HTR-8/SVneo (cell line): ENCODE measurements at places on chromosomes 3 and 15.
A peak's percentile ranks its signal among the peaks of the same experiment; 100 is the strongest.

DNA sequence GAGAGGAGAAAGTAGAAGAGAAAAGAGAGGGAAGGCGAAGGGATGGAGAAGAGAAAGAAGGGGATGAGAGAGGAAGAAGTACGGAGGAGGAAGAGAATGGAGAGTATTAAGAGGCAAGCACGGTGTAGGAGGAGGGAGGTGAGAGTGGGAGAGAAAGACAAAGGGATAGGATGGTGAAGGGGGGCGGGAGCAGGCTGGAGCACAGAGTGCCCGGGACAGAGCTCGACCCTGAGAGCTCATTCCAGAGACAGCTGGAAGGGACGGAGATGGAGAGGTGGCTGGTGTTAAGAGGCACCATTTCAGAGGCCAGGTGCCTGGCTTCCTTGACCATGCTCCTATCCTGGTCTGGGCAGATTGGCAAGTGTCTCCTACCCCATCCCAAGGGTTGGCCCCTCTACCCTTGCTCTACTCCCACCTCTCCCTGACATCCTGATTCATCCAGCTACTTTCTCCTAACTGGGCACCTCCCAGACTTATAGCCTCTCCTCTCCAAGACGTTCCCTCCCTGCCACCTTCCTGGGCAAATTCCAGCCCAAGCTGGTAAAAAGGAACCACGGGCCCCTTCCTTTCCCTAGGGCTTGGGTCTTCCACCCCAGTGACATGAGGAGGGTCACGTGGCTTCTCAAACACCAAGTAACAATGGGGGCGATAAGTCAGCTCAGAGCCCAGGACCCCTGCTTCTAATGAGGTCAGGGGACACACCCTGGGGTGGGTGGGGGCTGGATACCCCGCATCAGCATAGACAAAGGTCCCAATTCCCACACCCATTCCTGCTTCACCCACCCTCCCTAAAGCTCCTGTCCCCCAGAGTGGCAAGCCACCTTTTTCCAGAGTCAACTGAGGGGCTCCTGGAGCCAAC is 1.1 kb downstream of the CLCN2 start:
- DNase-seq, result no peak

DNA sequence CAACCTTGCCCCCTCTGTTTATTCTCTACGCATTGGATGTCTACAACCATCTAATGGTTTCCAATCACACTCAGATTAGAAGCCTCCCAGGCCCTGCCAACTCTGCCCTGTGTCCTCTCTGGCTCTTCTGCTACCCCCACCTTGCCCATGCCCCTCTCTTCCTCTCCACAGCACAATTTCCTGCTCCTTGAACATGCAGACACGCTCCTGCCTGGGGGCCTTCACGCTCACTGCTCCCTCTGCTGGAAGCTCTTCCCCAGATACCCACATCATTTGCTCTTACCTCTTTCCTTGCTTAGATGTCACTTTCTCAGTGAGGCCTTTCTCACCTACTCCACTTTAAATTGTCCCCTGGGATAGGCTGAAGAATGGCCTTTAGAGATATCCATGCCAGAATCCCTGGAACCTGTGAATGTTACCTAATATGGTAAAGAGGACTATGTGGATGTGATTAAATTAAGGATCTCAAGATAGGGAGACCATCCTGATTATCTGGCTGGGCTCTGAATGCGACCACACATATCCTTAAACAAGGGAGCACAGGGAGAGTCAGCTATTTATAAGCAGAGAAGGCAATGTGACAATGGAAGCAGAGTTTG is 9.9 kb downstream of the KY start:
- DNase-seq, result peak; percentile 33

DNA sequence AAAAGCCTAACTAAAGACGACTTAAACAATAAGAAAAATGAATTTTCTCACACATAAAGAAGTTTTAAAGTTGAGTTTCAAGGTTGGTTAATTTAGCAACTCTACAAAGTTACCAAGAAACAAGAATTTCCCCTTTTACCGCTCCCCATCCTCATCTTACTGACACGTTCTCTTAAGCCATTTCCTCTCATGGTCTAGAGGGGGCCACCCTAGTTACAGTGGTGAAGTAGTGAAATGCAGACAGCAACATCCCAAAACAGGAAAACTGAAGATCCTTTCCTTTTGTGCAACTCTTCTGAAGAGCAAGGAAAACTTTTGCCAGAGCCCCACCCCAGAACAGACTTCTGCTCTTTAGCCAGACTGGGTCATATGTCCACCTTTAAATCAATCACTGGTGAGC is 17.3 kb upstream of the SOX14 start:
- DNase-seq, result no peak

- DNase-seq, result no peak
Observed at GRCh38 chr3:63387568-63387967, 109.5 kb downstream of the SYNPR start.

- no peak for DNase-seq
Observed at GRCh38 chr15:57036352-57036751, 117.9 kb downstream of the TCF12 start.

DNA sequence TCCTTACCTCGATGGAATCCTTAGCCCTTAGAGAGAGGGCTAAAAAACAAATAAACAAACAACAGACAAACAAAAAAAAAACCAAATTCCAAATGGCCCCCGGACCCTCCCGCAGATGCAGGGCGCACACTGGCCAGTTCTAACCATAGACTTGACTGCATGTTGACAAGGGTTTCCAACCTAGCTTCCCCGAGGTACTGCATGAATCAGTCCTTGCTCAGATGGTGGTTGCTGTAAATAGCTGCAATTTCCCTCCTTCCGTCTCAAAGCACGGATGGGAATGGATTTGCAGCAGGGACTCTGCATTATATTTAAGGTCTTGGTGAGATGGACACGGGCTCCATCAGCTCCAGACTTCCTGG is 162.8 kb downstream of the CD47 start:
- DNase-seq, result peak; percentile 26

DNA sequence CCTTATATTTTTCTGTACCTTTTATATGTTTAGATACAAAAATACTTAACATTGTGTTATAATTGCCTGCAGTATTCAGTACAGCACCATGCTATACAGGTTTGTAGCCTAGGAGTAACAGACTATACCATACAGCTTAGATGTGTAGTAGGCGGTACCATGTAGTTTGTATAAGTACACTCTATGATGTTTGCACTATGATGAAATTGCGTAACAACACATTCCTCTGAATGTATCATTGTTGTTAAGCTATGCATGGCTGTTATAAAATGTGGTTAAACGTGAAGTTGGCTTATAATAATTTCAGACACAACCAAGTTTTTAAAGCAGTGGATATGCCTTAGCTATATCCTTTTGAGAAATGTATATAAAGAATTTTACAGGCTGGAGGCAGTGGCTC is 328.3 kb downstream of the PLCL2 start:
- DNase-seq, result no peak

DNA sequence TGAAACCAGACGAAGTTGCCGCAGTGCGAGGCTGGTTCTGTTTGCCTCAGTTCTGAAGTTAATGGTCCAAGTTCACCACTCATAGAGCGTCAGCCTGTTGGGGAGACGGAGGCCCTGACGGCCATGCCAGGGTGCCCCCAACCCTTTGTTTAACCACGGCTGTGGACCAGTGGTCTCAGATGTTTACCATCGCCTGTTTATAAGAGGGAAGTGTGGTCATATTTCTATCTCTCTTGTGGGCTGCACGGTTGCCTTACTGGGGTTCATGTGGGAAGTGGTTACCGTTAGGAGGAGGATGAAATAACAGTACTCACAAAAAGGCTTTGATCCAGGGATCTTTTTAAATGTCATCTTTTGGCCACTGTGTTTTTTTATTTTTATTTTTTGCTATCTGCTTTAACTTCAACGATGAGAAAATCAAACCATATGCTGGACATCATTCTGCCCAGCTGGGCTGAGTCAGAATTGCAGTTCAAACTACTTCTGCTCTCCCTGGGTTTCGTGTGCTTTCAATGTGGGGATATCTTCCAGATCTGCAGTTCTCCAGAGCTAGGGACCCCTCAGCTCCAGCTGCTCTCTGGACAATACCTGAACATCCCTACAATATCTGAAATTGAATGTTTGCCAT is 17.8 kb downstream of the SMAD3 start:
- no peak for DNase-seq

- no peak for DNase-seq
Observed at GRCh38 chr3:69838696-69839515, 99.6 kb downstream of the MITF start.

GRCh38 chr15:77035999-77036471 is 34.9 kb downstream of the TSPAN3 start:
- DNase-seq, result no peak

GRCh38 chr15:74315626-74316025 is 51.8 kb downstream of the CYP11A1 start:
- DNase-seq, result no peak

DNA sequence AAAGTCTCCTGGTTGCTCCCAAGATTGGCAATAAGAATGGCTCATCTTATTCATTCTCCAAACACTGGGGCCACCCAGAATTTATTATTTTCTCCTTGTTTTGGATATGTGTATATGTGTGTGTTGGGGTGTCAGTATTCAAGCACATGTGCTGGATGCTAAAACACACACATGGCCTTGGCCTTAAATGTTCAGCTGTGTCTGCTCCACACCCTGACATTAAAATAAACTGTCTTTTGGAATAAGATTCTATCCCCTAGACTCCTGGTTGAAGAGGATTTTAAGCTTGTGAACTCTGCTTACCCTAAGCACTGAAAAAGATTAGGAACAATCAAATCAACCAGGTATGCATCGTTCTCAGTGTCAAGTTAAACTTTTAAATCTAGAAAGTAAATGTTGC is 382.9 kb upstream of the MCTP2 start:
- no peak for DNase-seq

DNA sequence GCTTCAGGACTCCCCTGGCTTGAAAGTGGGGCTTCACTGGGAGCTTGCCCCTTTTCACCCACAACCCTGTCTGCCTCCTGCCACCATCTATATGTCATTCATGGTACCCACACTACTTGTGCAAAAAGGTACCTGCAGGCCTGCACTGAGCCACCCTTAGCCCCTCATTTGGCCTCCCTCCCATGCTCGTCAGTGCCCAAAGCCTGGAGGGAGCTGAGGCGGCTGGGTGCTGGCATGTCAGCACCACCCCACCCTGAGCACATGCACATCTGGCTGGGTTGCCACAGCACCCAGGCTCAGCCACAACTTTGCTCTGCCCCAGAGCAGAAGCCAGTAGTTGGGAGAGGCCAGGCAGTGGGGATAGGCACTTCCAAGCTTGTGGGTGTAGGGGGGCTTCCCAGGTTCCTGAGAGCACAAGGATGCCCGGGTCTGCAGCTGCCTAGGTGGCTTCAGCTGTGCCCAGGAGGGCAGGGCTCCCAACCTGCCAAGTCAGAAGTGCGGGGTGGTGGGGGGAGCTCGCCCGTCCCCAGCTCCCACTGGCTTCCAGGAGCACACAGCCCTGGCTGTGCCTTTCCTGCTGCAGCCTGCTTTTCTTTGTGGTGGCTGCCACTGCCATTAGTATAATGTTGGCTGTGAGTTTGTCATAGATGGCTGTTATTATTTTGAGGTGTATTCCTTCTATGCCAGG is 1054.6 kb upstream of the EPHA6 start:
- DNase-seq, result no peak

DNA sequence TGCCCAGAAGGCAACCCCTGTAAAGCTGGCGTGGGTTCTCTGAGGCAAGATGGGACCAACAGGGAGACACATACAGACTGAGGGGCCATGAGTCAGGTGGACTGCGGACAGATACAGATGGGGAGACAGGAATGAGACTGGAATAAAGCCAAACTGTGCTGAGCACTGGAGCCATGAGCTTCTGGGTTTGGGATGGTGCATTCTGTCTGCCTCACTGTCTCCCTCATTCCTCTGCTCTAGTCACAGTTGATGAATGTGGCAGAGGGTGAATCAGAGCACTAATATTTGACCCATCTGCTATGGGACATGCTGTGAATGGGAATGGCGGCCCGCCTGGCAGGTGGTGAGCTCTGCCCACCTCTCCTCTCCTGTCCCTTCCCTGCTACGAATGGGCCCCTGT is 262.9 kb downstream of the EPHB1 start:
- no peak for DNase-seq

GRCh38 chr15:68382286-68383007 is 49.5 kb downstream of the ITGA11 start:
- DNase-seq, result no peak

DNA sequence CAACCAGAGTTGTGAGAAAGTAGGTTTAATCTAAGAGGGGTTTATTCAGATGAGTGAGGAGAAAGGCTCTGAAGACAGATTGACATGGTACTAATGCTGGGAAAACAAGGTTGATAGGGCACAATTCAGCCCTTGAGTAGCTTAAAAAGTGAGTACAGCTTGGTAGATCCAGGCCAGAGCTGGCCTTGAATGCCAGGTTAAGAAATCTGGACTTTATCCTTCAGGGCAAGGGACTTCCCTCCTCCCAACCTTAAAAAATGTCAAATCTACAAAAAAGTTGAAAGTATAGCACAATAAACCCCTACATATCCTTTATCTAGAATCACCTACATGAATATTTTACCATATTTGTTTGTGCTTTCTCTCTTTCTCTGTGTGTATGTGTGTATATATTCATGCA is 7.9 kb downstream of the TM4SF18 start:
- no peak for DNase-seq

DNA sequence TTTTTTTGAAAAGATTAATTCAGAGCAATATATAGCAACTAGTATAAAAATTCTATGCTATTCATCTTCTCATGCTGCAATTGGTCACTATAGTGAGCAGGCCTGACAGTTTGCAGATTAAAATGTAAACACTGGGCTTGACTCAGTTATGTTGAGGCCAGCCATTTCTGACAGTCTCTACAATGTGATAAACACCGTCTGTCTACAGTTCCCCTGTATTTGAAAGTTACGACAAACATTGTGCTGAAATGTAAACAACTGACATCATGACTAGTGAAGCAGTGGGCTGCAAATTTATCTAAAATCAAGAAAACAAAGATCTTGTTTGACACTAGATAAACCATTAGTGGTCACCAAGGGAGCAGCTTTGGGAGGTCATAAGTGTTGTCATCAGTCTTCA is 197.4 kb downstream of the ISL2 start:
- no peak for DNase-seq

DNA sequence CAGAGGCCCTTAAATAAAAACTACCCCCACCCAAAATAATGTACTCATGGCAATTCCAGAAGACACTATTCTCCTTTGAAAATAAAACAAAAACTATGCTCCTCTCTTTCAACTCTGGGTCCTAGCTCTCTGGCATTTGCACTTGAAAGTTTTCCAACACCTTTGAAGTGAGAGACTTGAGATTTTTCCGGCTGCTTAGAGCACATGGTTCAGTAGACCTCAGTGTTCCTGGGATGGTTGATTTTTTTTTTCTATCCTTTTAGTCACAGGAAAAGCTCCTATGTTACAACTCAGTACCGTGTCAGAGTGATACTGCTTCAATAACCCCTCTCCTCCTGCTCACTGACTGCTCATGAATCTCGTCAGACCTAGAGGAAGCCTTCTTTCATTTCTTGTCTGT is 118.3 kb upstream of the TUSC7 start:
- no peak for DNase-seq

GRCh38 chr3:9613056-9613748 is 36.1 kb upstream of the MTMR14 start:
- no peak for DNase-seq

GRCh38 chr3:144433006-144433405 is 461.4 kb downstream of the DIPK2A start:
- no peak for DNase-seq

- DNase-seq, result no peak
Observed at GRCh38 chr3:125076464-125076863, 20.7 kb upstream of the HEG1 start.
